T-cell (primary cell): ENCODE measurements at places on chromosomes 12 and 14. TPM values are rescaled to one million over a fixed set of nuclear protein-coding genes. Genes with fewer than 3 reads are reported as not detected.

GRCh38 chr12:52359621-52360061, 7.6 kb downstream of the KRT85 start:
- H3K36me3 ChIP-seq, result no peaks in the 10 kb centered on the region
- H3K27me3 ChIP-seq, result peaks cover 46% of the 10 kb centered on the region
- H3K4me3 ChIP-seq, result no peak overlapping the region
- H3K4me1 ChIP-seq, result peaks cover 13% of the 10 kb centered on the region

DNA sequence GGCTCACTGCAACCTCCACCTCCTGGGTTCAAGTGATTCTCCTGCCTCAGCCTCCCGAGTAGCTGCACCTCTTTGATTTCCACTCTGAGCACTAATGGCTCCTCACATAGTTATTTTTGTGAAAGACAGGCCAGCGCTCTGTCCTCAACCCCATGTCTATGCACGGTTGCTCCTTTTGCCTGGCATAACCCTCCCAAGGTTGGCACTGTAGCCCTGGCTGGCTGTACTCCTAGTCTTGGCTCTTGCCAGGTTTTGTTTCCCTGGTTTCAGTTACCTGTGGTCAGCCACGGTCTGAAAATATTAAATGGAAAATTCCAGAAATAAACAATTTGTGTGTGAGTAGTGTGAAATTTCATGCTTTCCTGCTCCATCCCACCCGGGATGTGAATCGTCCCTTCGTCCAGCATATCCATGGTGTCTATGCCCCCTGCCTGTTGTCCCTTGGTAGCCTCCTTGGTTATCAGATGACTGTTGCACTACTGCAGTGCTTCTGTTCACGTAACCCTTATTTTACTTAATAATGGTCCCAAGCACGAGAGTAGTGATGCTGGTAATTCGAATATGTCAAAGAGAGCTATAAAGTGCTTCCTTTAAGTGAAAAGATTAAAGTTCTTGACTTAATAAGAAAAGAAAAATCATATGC, 12.3 kb upstream of the DCD start:
- DNase-seq, result no peak
- H3K27ac ChIP-seq, result no peak overlapping the region
- H3K27me3 ChIP-seq, result no peaks in the 10 kb centered on the region
- H3K4me1 ChIP-seq, result no peaks in the 10 kb centered on the region
- no peak overlapping the region for H3K4me3 ChIP-seq

DNA sequence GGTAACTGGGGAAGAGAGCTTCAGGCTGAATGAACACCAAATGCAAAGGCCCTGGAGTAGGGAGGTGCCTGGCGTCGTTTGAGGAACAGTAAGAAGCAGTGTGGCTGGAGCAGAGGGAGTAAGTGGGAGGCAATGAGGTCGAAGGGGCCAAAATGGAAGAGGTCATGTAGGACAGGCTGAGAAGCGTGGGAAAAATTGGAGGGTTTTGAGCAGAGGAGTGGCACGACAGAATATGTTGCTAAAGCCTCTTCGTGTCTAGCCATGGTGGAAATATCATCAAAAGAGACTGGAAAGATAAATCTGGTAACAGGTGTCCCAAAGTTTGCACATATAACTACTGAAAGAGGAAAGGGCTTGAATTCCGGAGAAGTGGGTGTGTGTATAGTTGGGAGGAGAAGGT, 1.9 kb downstream of the TRIM9 start:
- DNase-seq, result no peak
- H3K4me1 ChIP-seq, result peaks cover 26% of the 10 kb centered on the region
- H3K27me3 ChIP-seq, result peaks cover 5% of the 10 kb centered on the region
- no peak overlapping the region for H3K4me3 ChIP-seq
- H3K27ac ChIP-seq, result no peak overlapping the region
- no peaks in the 10 kb centered on the region for H3K36me3 ChIP-seq

GRCh38 chr12:96131230-96131788, 62.9 kb upstream of the ELK3 start:
- H3K27ac ChIP-seq, result no peak overlapping the region
- no peak overlapping the region for H3K4me3 ChIP-seq
- peaks cover 14% of the 10 kb centered on the region for H3K27me3 ChIP-seq
- no peak for DNase-seq

- no peak overlapping the region for H3K27ac ChIP-seq
- H3K27me3 ChIP-seq, result peaks cover 36% of the 10 kb centered on the region
- DNase-seq, result no peak
- H3K4me1 ChIP-seq, result peaks cover 72% of the 10 kb centered on the region
- H3K36me3 ChIP-seq, result no peaks in the 10 kb centered on the region
These were observed 4.4 kb downstream of the VDR start for GRCh38 chr12:47900131-47901062.

- no peak overlapping the region for H3K27ac ChIP-seq
- peaks cover 7% of the 10 kb centered on the region for H3K4me1 ChIP-seq
- DNase-seq, result no peak
- no peak overlapping the region for H3K4me3 ChIP-seq
These were observed 8.5 kb downstream of the SEC23A start for GRCh38 chr14:39094515-39094914.

- no peaks in the 10 kb centered on the region for H3K36me3 ChIP-seq
- no peak overlapping the region for H3K4me3 ChIP-seq
- H3K27me3 ChIP-seq, result peaks cover 2% of the 10 kb centered on the region
- H3K27ac ChIP-seq, result peak overlapping the region; percentile 52
- H3K4me1 ChIP-seq, result peaks cover 13% of the 10 kb centered on the region
These were observed 126.9 kb downstream of the DUSP6 start for GRCh38 chr12:89225401-89225800.

DNA sequence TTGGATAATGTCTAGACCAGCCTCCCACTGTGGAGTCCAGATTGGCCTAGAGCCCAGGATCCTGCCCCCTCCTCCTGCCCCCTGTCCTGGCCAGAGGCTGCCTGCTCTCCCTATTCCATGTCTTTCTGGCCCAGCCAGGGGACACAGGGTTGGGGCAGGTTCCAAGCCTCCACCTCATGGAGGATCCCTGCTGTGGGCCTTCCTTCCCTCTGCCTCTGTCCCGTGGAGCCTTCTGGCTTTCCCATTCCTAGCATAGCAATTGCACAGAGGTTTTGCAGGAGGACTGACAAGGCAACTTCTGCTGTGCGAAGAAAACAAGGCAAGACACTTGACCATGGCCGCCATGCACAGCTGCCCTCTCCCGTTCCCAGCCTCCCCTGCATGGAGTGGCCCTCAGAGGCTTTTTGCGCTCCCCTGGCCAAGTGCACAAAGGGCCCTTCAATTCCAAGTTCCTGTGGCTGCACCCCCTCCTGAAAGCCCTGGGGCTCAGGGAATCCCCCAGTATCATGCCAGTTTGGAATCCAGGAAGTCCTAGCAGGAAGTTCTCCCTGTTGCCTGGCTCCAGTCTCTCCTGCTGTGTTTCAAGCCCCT, 42.1 kb downstream of the KRT80 start:
- H3K36me3 ChIP-seq, result no peaks in the 10 kb centered on the region
- no peak for DNase-seq
- no peaks in the 10 kb centered on the region for H3K27me3 ChIP-seq
- peaks cover 25% of the 10 kb centered on the region for H3K4me1 ChIP-seq

- H3K4me1 ChIP-seq, result peaks cover 10% of the 10 kb centered on the region
- H3K27ac ChIP-seq, result no peak overlapping the region
- no peak for DNase-seq
- no peak overlapping the region for H3K4me3 ChIP-seq
- no peaks in the 10 kb centered on the region for H3K27me3 ChIP-seq
These were observed 223.8 kb downstream of the VRK1 start for GRCh38 chr14:97021001-97021400.

- H3K27me3 ChIP-seq, result no peaks in the 10 kb centered on the region
- H3K27ac ChIP-seq, result no peak overlapping the region
- H3K4me3 ChIP-seq, result no peak overlapping the region
These were observed 7.9 kb downstream of the NRIP2 start for GRCh38 chr12:2826721-2827515.

DNA sequence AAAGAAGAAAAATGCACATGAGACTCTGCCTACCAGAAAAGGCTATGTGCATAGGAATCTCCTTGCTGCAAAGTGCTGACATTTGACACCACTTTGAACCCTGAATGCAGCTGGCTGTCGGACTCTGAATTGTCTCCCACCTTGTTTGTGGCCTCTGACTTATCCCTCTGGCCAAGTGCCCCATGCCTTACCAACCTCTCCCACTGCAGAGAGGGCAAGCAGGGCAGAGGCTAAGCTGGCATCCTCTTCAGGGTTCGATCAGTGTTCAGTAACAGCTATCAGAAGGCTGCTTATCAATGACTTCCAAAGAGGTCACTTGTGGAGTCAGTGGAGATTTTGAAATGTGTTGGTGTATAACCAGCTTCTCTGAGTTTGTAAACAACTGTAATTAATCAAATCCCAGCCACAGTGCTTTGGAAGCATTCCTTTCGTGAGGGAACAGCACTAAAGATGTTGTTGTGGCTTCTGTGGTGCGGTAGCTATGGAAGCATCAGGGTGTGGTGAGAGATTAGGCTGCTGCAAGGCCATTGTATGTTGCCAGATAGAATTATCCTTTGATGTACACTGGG, 22.6 kb upstream of the BMP4 start:
- no peak overlapping the region for H3K27ac ChIP-seq
- no peaks in the 10 kb centered on the region for H3K27me3 ChIP-seq
- no peak for DNase-seq
- H3K36me3 ChIP-seq, result no peaks in the 10 kb centered on the region
- H3K4me3 ChIP-seq, result no peak overlapping the region

DNA sequence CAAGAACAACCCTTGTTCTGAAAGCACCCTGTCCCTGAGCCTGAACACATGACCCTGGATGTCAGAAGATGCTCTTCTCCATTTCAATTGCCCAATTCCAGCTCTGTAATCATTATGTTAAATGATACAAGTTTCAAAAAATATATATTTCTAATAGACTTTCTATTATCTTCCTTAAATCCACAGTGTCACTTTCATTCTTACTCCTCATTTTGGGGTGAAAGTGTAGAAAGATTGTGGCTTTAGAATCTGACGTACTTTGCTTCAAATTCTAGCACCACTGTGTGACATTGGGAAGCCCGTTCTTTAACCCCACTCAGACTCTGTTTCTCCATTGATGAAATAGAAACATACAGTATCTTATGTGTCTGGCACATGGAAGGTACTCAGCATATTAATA, 83.2 kb downstream of the ETV6 start:
- no peaks in the 10 kb centered on the region for H3K27me3 ChIP-seq
- H3K4me3 ChIP-seq, result no peak overlapping the region
- no peak for DNase-seq
- peaks cover 40% of the 10 kb centered on the region for H3K4me1 ChIP-seq
- H3K36me3 ChIP-seq, result no peaks in the 10 kb centered on the region

GRCh38 chr12:75205558-75205957, 4.1 kb downstream of the KCNC2 start:
- peaks cover 7% of the 10 kb centered on the region for H3K4me1 ChIP-seq
- no peak for DNase-seq
- no peak overlapping the region for H3K27ac ChIP-seq
- no peak overlapping the region for H3K4me3 ChIP-seq
- no peaks in the 10 kb centered on the region for H3K36me3 ChIP-seq

GRCh38 chr12:15209782-15210181, 11.4 kb downstream of the RERG start:
- no peaks in the 10 kb centered on the region for H3K36me3 ChIP-seq
- peaks cover 2% of the 10 kb centered on the region for H3K27me3 ChIP-seq
- H3K4me1 ChIP-seq, result no peaks in the 10 kb centered on the region
- no peak for DNase-seq

DNA sequence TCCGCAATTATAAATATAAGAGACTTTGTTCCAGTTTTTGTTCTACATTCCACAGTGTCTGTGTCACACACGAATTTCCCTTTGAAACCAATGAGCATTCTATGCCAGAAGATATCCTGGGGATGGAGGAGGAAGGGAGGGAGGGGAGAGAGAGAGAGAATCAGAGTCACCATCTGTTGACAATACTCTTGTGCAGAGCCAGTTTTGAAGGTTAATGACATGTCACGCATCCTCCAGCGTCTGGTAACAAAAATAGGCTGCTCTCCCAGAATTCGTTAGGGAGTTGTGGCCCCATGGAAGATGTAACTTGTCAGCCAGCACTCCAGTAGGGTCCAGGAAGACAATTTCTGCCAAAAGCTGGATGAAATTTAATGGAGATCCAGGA, 213.5 kb upstream of the KRR1 start:
- H3K4me1 ChIP-seq, result no peaks in the 10 kb centered on the region
- H3K36me3 ChIP-seq, result no peaks in the 10 kb centered on the region
- H3K27me3 ChIP-seq, result no peaks in the 10 kb centered on the region
- DNase-seq, result no peak

DNA sequence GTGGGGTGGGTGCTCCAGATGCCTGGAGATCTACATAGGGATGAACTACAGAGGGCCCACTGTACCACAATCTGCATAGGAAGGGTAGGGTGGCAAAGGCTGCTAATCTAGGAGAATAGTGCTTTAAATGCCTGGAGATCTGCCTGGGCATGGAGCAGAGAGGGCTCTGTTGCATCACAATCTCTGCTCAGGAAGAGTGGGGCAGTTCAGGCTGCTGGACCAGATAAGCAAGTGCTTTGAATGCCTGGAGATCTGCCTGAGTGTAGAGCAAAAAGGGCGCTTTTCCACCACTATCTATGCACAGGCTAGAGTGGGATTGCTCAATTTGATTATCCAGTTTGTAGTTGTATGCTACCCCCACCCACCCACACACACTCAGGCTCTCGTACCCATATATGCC, 886.3 kb upstream of the SEL1L start:
- H3K4me3 ChIP-seq, result no peak overlapping the region
- no peaks in the 10 kb centered on the region for H3K4me1 ChIP-seq
- DNase-seq, result no peak
- H3K27me3 ChIP-seq, result no peaks in the 10 kb centered on the region

DNA sequence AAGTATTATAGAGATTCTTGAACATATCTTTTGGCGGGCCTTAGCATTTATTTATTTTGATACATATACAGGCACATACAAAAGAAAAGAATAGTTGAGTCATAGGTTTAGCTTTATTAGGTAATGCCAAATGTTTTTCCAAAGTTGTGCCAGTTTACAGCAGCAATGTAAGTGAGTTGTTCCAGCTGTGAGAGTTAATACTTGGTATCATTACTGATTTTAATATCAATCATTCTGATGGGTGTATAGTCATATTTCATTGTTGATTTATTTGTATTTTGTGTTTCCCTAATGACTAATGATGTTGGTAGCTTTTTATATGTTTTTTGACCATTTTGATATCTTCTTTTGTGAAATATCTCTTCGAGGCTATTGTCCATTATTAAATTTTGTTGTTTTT, 122.4 kb downstream of the MIPOL1 start:
- no peaks in the 10 kb centered on the region for H3K4me1 ChIP-seq
- no peaks in the 10 kb centered on the region for H3K27me3 ChIP-seq
- no peak overlapping the region for H3K27ac ChIP-seq
- DNase-seq, result no peak
- H3K4me3 ChIP-seq, result no peak overlapping the region

FZD10 gene
- total RNA-seq, result not detected

GYS2 gene
- 0.28 TPM for total RNA-seq

SLC17A8 gene
- not detected for total RNA-seq

SDR39U1 gene
- 109 TPM for total RNA-seq

CLEC1A gene
- total RNA-seq, result not detected

STXBP6 gene
- total RNA-seq, result 0.25 TPM

PLEKHG7 gene
- total RNA-seq, result 0.19 TPM

CLEC6A gene
- total RNA-seq, result not detected

SMCO3 gene
- not detected for total RNA-seq

SMARCC2 gene
- 146 TPM for total RNA-seq

KRT3 gene
- total RNA-seq, result not detected

C12orf75 gene
- 20.2 TPM for total RNA-seq
